ENCODE measurements at places on chromosomes 4 and X.

DNA sequence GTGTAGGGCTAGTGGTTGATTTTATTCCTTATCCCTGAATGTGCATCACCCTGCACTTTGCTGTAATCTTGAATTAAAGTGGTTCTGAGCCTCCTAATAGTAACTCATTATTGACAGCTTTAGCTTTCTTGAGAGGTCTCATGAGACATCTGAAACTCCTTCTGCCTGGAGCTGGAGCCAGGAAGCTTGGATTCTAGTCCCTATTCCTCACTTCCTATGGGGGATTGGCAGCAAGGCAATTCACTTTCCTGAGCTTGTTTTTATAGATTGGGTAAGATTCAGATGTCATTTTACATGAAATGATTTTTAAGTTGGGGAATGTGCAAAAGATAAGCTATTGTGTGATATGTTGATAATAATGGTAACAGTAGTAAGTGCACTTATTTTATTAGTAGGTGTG is 17.1 kb upstream of the ETNPPL start:
- DNase-seq = no peak

- DNase-seq = no peak
Observed at GRCh38 chr4:18398661-18399060, 377.1 kb upstream of the LCORL start.

- no peak for DNase-seq
Observed at GRCh38 chr4:130812117-130812765, 1716.3 kb downstream of the C4orf33 start.

- DNase-seq = no peak
Observed at GRCh38 chr4:5839751-5840674, 52.9 kb downstream of the CRMP1 start.

GRCh38 chr4:162056990-162057389 is 106.8 kb downstream of the FSTL5 start:
- no peak for DNase-seq

GRCh38 chrX:80747832-80748231 is 61.8 kb downstream of the BRWD3 start:
- no peak for DNase-seq

DNA sequence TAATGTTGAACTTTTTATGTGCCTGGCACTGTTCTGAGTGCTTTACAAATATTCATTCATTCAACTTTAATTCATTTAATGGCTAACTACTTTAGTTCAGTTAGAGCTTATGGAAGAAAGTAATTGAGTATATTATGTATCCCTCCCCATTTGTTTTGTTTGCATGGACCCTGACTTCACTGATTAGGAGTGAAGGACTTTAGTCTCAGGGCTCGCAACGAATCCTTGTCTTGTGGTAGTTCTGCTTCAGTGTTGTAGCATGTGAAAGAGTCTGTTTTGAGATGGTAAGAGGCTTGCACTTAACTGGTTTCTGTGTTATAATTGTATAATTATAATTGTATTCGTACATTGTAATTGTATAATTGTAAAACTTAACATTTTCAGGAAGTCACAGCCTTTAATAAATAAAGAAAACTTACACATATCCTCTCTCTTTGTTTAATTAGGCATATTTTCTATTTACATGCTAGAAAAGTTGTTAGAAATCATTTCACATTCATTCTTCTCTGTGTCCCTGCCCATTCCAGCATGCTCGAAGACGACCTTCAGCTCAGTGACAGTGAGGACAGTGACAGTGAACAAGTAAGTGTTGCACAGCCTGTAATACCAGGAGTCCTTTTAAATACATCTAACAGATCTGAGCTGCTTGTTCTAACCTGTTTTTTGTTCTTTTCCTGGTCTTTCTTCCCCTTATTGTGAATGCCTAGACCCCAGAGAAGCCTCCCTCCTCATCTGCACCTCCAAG is 115.1 kb downstream of the KLHL8 start:
- no peak for DNase-seq

DNA sequence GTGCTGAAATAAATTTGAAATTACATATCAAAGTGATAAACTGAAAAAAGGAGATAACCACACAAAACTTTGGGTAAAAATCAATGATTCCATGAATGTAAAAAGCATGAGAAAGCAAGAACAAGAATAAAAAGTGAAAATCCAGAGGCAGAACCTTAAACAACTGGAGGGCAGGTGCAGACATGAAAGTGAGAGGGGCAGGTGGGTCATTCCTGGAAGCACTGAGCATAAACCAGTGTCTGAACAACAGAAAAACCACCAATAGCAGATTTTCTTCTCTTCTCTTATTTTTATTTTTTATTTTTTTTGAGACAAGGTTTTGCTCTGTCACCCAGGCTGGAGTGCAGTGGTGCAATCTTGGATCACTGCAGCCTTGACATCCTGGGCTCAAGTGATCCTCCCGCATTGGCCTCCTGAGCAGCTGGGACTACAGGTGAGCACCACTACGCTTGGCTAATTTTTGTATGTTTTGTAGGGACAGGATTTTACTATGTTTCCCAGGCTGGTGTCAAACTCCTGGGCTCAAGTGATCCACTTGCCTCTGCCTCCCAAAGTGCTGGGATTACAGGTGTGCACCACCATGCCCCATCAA is 46.8 kb upstream of the GPR78 start:
- no peak for DNase-seq

GRCh38 chrX:150897421-150898320 is 797 bp downstream of the CD99L2 start:
- no peak for DNase-seq

GRCh38 chr4:76448211-76448610 is 13.2 kb downstream of the SHROOM3 start:
- no peak for DNase-seq

GRCh38 chrX:68917799-68918198 is 89.0 kb downstream of the EFNB1 start:
- no peak for DNase-seq

DNA sequence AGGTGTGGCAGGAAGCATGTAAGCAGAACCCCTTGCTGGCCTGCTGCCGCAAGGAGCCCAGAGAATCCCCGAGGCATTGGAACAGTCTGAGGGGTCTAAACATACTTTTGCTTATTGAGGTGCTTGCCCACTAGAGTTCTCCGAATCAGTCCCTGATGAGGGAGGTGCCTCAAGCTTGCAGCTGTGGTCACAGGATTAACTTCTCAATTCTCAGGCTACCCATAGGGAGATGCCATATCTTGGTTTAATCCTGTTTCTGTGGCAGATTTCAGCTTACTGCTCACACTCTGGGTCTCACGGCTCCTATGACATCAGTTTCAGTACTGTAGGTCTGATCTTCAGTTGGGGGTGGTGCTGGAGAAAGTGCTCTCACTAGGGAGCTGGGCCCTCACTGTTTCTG is 39.9 kb downstream of the CCNG2 start:
- no peak for DNase-seq

DNA sequence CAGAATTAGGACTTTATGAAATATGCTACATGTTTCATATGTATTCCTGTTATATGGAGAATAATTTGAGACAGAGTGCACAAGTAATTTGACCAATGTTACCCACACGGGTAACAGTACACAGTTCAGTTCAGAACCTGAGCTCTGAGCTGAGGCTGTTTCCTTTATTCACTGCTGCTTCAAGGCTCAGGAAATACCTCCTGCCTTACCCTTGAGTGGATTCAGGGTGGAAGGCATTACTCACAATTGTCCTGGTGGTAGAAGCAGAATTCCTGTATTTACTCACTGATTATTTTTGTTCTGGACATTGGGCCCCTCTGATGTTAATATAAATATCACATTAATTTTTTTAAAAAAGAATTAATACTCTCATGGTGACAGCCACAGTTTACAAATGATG is 73.5 kb upstream of the CAMK2D start:
- no peak for DNase-seq

DNA sequence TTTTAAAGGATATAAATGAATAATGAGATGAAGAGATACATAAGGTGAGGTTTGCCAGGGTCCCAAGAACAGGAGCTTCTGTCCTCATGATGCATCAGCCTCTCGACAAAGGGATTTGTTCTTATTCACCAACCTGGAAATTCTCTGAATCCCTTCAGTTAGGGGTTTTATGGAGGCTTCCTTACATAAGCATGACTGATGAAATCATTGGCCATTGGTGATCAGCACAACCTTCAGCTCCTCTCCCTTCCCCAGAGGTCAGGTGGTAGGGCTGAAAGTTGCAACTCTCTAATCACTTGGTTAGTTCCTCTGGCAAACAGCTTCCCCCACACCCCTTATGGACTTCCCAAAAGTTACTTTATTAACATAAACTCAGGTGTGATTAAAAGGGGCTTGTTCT is 222.0 kb downstream of the SPRY1 start:
- no peak for DNase-seq

DNA sequence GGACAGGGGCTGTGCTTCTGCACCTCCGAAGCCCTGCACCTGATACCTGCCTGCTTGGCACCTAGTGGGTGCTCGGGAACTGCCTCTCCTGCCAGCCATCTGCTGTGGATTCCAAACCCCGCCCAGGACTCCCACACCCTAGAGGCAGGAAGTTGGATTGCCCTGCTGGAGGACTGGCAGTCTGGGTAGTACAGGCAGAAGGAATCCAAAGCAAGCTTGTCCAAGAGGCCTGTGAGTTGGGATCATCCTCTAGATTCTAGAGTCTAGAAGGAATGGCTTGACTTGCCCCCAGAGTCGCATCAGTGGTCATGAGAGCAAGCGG is 64.6 kb upstream of the MTM1 start:
- no peak for DNase-seq

GRCh38 chrX:134664202-134664601 is 5.9 kb upstream of the PLAC1 start:
- no peak for DNase-seq

DNA sequence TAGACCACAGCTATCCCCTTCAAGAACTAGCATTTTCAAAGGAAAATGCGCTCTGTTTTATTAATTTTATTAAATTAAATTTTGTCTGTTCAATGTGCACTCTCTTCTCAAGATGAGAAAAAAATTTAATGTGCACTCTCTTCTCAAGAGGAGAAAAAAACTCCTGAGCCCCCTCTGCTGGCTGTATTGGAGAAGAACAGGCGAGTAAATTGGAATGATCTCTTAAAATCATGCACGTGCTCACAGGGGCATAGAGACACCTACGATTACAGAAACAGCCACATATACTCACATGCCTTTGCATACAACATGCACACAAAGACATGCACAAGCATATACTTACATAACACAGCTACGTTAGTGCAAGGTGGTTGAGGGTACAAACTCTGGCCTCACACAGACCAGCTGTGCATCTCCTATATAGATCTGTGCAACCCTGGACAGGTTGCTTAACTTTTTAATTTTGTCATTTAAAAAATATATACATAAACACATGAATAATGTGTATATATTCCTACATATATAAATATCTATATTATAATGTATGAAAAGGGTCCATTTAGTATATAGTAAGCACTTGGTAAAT is 176.2 kb upstream of the CXorf66 start:
- no peak for DNase-seq

- no peak for DNase-seq
Observed at GRCh38 chr4:123343400-123344041, 53.1 kb upstream of the SPRY1 start.

DNA sequence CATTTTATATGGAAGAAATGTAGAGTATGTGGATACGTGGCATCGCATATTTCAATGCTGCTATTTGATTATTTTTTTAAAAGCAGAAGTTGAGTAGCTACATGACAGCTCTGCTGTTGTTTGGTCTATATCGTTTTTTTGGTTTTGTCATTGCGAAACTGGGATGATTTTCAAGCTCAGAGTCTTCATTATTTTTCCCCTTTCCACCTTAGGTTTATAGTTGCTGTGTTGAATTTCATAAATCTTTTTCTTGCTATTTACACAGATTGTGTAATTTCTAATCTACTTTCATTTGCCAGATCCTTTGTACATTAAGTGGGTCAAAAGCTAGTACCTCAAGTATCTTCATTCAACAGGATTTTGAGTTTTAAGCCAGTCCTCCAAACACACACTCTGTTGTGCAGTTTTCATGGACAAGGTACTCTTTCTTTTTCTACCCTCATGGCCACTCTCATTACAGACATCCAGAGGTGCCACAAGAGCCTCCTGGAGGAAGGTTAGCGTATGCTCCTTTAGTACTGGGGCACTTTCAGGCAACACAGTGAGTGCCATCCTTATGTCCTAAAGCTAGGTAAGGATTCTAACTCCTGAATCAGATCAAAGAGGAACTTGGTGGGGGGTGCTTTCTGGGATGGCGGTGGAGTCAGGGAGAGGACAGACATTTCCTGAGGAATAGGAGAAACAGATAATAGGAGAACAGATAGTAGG is 123.2 kb downstream of the FHIP1A start:
- no peak for DNase-seq

GRCh38 chr4:26297219-26297618 is 23.6 kb upstream of the RBPJ start:
- no peak for DNase-seq

DNA sequence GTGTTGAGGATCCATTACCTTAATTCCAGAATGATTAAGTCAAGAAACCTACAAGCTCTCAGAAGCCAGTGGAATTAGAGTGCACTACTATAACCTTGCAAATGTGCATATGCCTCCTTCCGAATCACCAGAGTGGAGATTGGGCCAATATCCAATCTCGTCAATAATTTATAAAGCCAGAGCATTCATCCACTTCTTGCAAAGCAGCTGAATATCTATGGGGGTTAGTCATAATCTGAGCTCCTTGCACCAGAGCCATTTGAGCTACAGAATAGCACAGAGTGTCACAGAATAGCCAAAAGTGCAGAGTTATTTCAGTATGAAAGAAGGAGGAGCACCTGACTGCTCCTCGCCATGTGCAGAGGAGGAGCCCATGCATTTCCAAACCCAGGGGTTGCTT is 69.2 kb upstream of the MTM1 start:
- DNase-seq = no peak

DNA sequence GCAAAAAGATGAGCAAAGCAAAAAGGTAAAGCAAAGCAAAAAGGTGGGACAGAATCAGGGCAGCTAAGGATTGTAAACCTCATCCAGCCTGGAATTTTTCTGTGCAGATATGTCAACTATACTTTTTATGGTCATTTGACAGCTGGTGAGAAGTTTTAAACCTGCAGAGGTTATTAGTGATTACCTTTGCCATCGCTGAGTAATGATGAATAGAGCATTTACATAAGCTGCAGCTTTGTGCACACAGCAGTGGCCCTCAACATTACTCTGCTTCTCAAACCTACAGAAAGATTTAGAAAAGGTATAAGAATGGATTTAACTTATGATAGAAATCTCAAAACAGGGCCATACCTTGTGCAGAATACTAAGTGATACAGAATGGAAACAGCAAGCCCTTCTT is 54.5 kb upstream of the C4orf54 start:
- no peak for DNase-seq

DNA sequence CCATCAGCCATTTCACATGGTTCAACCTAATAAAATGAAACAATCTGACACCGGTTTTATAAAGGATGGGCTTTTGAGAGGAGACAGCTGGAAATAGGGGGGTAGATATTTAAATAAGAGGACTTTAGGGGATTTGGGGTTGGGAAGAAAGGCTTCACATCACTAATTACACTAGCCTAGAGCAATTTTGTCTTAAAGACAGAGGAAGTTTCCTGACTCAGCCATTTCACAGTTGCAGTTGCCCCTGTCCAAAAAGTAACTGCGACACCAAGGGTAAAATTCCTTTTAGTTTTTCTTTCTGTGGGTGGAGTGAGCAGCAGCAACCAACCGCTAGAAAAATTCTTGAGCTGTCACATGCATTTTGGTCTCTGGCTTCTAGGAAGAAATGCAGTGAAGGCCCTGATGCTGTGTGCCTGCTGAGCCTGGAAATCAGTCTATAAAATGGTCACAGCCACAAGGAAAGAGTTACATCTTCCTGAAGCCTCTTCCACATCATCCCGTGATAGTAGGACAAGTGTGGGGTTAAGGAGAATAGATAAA is 233.6 kb downstream of the ZNF674 start:
- no peak for DNase-seq
